Posterior cingulate gyrus (tissue), 11 donors: ENCODE measurements at places on chromosomes 6 and 20.

GRCh38 chr6:152721956-152722355 is 24.3 kb downstream of the MYCT1 start:
- DNase-seq, result no peak

GRCh38 chr20:7420345-7420744 is 519.9 kb downstream of the HAO1 start:
- no peak for DNase-seq

DNA sequence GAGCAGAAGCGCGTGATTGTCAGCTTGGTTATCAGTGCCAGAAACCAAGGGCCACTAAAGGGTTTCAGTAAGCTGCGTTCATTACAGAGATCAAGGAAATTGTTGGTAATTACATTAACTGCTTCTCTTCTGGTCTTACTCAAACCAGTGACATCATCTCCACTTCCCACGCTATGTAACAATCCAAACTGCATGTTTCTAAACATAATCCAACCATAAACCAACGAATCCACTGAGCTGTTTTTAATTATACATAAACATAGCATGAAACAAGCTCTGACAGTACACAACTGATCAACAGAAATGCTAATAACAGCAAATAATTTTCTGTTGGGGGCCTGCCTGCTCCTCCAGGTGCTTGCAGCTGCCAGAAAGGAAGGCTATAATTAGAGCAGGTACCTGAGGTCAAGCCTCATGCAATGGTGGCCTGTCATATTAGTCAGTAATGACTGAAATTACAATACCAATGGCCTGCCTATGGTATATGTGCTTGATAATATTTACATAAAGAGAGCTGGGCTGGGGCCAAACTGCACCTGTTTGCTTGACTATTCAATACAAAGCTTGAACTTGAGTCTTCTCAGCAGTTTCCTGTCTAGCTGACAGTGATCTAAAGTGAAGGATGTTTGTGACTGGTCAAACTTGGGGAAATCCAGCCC is 40.1 kb downstream of the ILRUN start:
- DNase-seq, result no peak

DNA sequence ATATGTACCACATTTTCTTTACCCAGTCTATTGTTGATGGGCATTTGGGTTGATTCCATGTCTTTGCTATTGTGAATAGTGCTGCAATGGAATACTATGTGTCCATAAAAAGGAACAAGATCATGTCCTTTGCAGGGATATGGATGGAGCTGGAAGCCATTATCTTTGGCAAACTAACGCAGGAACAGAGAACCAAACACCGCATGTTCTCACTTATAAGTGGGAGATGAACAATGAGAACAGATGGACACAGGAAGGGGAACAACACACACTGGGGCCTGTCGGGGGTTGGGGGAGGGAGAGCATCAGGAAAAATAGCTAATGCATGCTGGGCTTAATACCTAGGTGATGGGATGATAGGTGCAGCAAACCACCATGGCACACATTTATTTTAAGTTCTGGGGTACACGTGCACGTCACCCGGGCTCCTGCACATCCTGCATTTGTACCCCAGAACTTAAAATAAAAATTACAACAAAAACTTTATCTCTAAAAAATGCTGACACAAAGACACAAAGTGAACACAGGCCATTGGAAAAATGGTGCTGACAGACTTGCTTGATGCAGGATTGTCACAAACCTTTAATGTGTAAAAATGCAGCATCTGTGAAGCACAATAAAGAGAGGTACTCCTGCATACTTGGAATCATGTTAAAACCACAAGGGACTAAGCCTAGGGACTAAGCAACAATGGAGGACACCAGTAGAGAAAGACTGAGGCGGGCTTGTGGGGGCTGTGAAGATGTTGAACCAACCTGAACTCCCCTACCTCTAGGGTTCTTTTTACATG is 48.8 kb downstream of the BCAS1 start:
- no peak for DNase-seq

DNA sequence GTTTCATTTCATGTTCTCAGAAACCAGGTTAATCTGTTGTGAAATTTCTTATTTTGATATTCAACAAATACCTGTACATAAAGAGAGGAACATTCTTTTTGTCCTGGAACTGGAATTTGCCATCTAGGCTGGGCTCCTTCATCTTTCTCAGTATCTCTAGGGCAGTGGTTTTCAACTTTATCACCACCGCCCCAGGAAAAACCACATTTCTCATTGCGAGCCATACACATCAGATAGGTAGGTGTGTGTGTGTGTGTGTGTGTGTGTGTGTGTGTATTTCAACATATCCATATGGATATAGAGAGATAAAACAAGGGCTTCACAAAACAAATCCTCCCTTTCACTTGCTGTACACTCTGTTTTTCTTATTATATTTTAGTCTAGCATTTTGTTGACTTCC is 24.1 kb downstream of the BFSP1 start:
- DNase-seq, result no peak

GRCh38 chr6:168600381-168600780 is 159.4 kb downstream of the SMOC2 start:
- DNase-seq, result no peak

DNA sequence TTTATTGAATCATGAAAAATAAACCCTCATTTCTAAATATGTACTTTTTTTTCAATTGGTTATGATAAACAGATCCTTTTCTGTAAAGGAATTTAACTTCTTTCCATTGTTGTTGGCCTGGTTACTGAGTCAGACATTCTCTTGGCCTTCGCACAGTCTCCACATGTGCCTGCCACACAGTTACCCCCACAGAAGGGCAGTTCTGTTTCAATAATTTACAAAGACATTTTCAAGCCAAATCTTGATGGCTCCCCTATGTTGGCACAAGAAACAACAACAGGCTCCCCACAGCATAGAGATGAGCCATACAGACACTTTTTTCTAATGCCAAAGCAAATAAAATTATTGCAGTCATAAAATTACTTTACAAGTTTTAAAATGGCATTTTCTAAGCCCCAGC is 55.6 kb upstream of the BEND6 start:
- no peak for DNase-seq
